ENCODE measurements at places on chromosomes 12 and 14.

DNA sequence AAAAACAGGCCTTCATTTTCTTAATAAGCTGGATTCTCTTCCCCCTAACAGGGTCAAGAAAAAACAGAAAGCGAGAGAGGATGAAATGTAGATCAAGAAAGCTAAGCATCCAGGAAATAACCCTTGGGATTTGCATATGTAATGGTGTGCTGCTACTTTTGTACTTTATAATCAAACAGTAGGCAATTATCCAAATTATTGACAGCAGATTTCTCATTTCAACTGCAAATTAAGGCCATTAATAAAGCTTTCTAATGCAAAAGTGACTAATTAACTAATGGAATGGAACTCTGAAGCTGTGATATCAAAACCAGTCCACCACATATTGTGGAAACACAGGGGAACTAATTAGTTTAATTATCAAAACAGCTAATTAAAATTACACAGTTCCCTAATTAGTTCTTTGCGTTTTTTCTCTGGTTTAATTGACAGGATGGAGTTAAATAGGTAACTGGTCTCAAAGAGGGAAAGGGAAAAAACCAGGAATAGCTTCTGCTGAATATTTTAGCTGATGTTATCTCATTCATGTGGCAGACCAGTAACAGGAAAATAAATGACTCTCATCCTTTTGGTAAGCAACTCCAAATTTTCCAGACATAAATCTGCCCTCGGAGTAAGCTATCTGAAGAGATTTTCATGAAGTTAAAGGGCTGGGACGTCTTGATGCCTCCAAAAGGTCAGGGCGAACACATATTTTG lies 182.7 kb upstream of the LMO3 start:
- no peak for DNase-seq

GRCh38 chr14:54691525-54692283 lies 124.8 kb downstream of the SAMD4A start:
- DNase-seq: peak; percentile 79

- no peak for DNase-seq
Observed at GRCh38 chr12:80264386-80264785, 165.0 kb downstream of the OTOGL start.

GRCh38 chr12:103884316-103884715 lies 43.3 kb upstream of the NT5DC3 start:
- DNase-seq: peak; percentile 65

DNA sequence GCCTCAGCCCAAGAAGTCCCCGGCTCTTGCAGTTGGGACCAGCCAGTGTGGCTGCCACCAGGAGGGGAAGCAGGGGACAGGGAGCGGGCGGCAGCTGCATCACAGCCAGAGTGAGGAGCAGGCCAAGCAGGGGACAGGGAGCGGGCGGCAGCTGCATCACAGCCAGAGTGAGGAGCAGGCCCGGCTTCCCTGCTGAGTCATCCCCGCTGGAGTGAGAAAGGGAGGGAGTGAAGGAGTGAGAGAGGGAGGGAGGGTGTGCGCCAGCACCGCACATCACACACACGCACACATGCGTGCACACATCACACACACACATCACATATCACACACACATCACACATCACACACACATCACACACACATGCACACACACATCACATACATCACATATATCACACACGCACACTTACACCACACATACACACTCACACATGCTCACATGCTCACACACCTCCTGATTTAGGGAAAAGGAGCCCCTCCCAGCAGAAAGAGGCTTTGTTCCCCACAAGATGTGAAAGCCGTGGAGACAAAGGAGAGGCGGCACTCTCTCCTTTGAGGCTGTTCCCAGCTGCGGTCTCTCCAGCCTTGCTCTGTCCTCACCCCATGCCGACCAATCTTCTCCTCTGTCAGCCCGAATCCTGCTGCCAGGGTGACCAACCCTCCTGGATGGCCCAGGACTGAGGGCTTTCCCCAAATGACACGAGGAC lies 16.7 kb upstream of the ZDHHC22 start:
- peak; percentile 79 for DNase-seq

- no peak for DNase-seq
Observed at GRCh38 chr12:120075034-120075616, 41.4 kb downstream of the RAB35 start.

DNA sequence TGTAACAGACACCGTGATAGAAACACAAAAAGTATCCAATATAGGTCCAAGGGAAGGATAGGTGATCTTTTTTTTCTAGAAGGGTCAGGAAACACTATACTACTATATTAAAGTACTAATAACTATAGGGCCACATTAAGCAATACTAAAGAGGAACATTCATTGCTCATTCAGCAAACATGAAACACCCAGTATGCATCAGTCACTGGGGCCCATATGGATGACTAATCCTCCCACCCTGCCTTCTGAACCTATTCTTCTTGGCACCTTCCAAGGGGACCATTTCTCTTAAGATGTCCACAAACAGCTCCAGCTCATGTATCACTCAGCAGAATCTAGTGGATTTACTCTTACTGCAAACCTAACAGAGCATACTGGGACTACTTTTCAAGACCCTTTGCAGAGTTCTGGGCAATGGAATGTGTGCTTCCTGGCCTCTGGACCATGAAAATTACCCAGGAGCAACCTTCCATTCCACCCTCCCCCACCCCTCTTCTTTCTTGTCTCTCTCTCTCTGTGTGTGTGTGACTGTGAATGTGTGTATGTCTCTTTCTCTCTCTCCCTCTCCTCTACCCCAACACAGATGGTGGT lies 187.9 kb downstream of the EPS8 start:
- peak; percentile 85 for DNase-seq

Data from EH (cell line).